Inflammatory macrophage (primary cell): ENCODE measurements at places on chromosomes 1 and 21.

DNA sequence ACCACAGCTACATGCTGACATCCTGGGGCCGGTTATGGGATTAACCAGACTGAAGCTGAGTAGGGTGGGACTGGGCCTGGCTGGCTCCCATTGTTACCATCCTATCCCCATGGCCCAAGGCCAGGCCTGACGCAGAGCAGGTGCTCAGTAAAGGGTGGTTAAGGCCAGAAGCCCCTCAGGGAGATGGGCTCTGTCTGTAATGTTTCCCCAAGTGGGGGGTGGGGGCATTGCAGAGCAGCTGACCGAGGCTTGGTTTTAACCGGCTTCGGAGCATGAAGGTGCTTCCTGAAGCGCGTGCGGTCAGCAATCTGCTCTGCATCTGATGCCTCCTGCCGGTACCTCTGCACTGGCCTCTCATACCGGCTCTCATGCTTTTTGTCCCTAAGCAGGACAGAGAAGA is 83.4 kb upstream of the ACTL8 start:
- no peak for DNase-seq

GRCh38 chr1:21909787-21910503 is 27.2 kb downstream of the HSPG2 start:
- DNase-seq: peak; percentile 73

- no peak for DNase-seq
Observed at GRCh38 chr1:81548918-81549587, 251.7 kb upstream of the ADGRL2 start.

DNA sequence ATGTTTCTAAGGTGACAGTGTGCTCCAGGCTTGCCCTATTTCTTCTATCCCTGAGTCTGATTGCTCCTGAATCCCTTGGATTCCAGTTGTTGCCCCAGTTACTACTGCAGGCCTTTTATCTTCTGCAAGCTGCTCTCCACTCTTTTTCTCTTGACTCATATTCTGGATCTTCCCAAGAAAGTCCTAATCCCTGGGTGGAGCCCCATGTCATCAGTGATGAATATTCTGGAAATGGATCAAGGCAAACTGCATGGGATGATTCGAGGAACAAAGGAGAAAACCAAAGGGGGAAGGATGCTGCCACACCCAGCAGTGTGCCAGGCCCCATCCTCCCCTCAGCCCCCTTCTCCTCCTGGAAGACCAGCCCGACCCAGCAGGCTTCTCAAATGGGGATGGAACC is 63.3 kb upstream of the ATP2B4 start:
- DNase-seq: no peak

GRCh38 chr1:206461602-206462455 is 8.4 kb upstream of the IKBKE start:
- peak; percentile 84 for DNase-seq

DNA sequence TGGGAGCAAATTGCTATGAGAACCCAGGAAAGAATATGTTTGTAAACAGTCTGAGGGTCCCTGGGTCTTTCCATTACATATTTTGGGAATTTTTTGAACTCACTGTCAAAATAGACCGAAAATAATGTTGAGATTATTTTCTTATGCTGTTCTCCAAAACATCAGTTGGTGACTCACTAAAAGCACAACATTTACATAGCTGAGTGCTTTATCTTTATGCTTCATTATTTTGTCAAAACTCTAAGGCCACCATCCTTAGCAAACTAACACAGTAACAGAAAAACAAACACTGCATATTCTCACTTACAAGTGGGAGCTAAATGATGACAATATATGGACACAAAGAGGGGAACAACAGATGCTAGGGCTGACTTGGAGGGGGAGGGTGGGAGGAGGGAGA is 459.3 kb downstream of the ADGRL2 start:
- DNase-seq: no peak
